ENCODE measurements at places on chromosomes 11 and 22. TPM values are rescaled to one million over a fixed set of nuclear protein-coding genes. Genes with fewer than 3 reads are reported as not detected.

GRCh38 chr11:10263929-10264328 is 30.1 kb downstream of the SBF2 start:
- DNase-seq, result no peak
- peaks cover 13% of the 10 kb centered on the region for H3K4me1 ChIP-seq
- H3K4me3 ChIP-seq, result no peak overlapping the region
- H3K36me3 ChIP-seq, result no peaks in the 10 kb centered on the region
- no peak overlapping the region for H3K27ac ChIP-seq
- H3K27me3 ChIP-seq, result no peaks in the 10 kb centered on the region

Gene HTR3B
- total RNA-seq, result not detected

- H3K27me3 ChIP-seq, result peaks cover 12% of the 10 kb centered on the region
- peak; percentile 48 for DNase-seq
- peak overlapping the region; percentile 73 for H3K27ac ChIP-seq
- H3K36me3 ChIP-seq, result no peaks in the 10 kb centered on the region
- H3K4me3 ChIP-seq, result peak overlapping the region; percentile 74
Observed at GRCh38 chr11:128904656-128905344, 13.6 kb downstream of the KCNJ5 start.

DNA sequence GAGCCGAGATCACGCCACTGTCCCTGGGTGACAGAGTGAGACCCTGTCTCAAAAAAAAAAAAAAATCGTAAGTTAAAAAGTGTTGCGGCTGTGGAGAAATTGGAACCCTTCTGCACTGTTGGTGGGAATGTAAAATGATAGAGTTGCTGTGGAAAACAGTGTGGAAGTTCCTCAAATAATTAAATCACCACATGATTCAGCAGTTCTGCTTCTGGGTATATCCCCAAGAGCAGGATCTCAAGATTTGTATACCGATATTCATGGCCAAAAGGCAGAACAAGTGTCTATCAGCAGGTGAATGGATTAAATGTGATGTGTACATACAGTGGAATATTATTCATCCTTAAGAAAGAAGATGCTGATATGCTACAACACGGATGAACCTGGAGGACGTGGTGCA is 3.8 kb downstream of the SELENOO start:
- no peak overlapping the region for H3K4me3 ChIP-seq
- H3K27ac ChIP-seq, result no peak overlapping the region
- H3K36me3 ChIP-seq, result peaks cover 44% of the 10 kb centered on the region
- DNase-seq, result no peak
- H3K27me3 ChIP-seq, result no peaks in the 10 kb centered on the region

DNA sequence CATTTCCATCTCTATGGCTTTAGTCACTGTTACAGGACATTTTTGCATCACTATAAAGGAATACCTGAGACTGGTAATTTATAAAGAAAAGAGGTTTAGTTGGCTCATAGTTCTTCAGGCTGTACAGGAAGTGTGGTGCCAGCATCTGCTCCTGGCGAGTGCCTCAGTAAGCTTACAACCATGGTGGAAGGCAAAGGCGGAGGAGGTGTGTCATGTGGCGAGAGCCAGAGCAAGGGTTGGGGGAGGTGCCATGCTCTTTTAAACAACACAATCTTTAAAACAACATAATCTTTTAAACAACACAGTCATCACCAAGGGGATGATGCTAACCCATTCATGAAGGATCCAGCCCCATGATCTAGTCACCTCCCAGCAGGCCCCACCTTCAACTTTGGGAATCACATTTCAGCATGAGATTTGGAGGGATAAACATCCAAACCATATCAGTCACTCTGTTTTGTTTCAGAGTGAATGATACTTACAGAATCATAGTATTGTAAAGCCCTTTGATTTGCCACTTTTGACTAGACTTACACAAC is 103.3 kb downstream of the PDE3B start:
- no peak overlapping the region for H3K4me3 ChIP-seq
- H3K27ac ChIP-seq, result no peak overlapping the region

DNA sequence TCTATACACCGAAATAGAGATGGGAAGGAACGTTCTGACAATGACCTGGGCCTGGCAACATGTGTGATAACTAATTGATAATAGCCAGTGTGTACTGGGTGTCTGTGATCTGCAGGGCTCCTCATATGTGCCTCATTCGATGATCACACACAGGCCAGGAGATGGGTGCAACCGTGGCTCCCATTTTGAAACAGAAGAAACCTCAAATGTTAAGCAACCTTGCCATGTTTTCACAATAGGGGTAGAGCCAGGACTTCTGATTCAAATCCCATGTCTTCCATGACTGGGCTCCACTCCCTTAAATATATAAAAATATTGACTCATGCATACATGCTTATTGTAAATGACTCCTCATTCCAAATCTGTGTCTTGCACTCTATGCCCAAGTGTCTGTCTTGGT is 11.1 kb downstream of the APOL3 start:
- peaks cover 23% of the 10 kb centered on the region for H3K36me3 ChIP-seq
- H3K4me1 ChIP-seq, result peaks cover 89% of the 10 kb centered on the region
- no peak overlapping the region for H3K4me3 ChIP-seq
- H3K27me3 ChIP-seq, result no peaks in the 10 kb centered on the region

DNA sequence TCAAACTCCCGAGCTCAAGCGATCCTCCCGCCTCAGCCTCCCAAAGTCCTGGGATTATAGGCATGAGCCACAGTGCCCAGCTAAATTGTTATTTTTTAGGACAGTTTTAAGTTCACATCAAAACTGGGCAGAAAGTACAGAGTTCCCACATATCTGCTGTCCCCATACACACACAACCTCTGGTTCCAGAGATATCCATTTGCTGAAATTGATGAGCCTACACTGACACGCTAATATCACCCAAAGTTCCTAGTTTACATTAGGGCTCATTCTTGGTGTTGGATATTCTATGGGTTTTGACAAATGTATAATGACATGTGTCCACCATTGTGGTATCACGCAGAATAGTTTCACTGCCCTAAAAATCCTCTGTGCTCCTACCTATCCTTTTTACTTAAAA is 2.7 kb upstream of the SEC14L4 start:
- no peak overlapping the region for H3K4me3 ChIP-seq
- DNase-seq, result no peak
- H3K36me3 ChIP-seq, result no peaks in the 10 kb centered on the region
- peaks cover 68% of the 10 kb centered on the region for H3K27me3 ChIP-seq
- H3K4me1 ChIP-seq, result peaks cover 4% of the 10 kb centered on the region

Gene GDPD5
- total RNA-seq, result 4.4 TPM

All from left ventricle myocardium inferior (tissue), 1 donor.